CD4-positive, alpha-beta T cell treated with Interleukin-15 for 4 hours (primary cell): ENCODE measurements at places on chromosomes 13 and 19.

GRCh38 chr19:30066781-30067759 lies 125.0 kb downstream of the URI1 start:
- DNase-seq: no peak

GRCh38 chr13:32588736-32589135 lies 2.5 kb downstream of the PDS5B start:
- DNase-seq: no peak

GRCh38 chr13:24663586-24663985 lies 16.6 kb upstream of the ATP12A start:
- no peak for DNase-seq

DNA sequence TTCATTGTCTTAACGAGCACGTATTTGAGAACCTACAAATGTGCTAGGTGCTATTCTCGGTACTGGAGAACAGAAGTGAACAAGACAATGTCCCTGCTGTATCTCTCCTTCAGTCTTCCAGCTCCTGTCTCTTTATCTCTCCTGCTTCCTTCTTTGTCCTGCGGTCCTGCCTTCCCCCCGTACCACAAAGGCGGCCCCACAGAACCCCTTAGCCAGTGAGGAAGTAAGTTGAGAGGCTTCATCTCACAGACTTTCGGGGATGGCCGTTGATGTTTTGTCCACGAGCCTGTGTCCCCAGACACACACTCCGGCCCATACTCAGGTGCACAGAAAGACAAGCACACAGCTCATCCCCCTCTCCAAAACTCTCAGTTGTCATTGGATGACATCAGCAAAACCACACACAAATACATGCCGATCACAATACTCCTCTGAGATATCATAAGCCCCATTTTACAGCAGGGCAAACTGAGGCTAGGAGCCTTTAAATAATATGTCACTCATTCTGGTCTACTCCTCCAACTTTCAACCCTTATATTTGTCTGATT lies 507 bp upstream of the SWSAP1 start:
- DNase-seq: no peak

- no peak for DNase-seq
Measured at GRCh38 chr13:33069365-33069764, 53.1 kb downstream of the KL start.

GRCh38 chr19:19489804-19490204 lies 25.5 kb downstream of the TSSK6 start:
- no peak for DNase-seq

DNA sequence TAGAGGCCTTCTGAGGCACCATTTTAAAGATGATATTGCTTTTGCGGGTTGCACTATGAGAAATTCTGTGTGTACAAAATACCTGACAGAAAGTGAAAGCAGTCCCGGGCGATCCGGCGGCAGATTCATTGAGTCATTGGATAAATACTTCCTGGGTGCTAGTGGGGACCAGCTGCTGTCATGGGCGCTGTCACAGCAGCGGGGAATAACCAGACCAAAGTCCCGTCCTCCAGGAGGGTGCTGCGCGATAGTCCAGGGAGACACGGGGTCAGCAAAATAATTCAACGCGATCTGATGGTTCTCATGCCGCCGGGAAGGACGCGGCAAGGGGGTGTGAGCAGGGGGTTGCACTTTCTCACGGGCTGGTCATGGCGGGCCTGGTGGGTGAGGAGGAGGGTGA lies 13.5 kb downstream of the ZFR2 start:
- DNase-seq: no peak

DNA sequence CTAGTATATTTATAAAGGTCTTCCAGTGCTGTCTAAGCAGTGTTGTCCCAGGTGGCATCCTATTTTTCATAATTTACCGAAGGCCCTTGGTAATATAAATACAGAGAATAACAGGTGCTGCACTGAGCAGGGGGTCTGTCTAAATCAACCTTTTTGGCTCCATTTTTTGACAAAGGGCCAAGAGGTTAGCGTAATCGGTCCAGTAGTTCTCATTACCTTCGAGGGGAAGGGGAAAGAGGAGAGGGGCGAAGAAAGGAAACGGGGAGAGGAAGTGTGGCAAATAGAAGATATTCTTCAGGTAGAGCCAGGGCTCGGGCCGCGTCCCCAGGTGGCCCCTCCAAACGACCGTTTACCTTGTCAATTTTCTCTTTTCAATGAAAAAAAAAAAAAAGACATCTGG lies 749 bp upstream of the PAN3 start:
- no peak for DNase-seq

DNA sequence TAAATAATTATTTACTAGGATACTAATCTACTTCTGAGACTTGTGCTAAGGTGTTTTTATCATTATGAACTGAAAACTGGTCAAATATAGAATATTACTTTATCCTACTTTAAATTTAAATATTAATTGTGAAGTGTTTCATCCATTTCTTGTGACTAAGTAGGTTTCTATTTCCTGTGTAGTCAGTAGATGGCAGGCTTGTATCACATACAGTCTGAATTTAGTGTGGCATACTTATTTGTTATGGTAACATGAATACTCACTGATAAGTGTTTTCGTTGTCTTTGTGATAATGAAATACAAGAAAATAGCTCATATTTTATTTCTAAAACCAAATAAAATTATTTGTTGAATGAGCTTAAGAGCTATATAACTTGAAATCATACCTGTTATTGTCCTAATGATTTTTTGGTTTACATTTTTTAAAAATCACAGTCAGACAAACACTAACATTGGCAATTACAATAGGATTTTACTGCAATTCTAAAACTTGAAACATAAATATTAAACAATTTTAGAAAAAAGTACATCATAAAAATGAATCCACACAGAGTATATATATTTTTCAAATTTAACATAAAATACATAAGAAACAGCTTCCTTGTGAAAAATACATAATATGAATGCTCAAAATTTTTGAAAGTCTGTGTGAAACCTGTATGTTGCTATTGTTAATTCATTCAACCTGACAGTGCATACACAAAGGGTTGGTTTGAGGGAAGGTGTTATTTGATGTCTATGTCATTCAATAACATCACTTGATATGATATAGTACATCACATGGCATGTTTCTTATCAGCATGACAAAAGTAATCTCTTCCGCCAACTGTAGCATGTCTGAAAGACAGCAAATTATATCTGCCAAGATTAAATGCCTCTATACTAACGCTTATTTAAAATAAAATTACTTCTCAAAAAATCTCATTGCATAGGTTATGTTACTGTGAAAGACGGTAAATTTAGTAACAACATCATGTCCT lies 904.8 kb upstream of the PCDH20 start:
- no peak for DNase-seq

DNA sequence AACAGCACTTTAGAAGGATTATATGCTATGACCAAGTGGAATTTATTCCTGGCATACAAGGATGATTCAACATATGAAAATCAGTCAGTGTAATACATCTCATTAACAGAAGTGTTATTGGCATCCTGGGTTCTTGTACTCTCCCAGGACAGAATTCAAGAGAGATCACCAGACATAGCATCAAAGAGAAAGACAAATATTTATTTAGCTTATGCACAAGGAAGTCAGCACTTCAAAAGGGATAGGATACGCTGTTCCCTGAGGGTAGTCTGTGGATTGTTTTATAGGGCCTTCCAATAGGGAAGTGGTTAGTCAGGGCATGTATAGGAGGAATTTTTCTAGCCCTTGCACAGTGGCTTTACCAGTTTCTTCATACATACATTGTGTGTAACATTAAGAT lies 1238.0 kb downstream of the PCDH17 start:
- DNase-seq: no peak

DNA sequence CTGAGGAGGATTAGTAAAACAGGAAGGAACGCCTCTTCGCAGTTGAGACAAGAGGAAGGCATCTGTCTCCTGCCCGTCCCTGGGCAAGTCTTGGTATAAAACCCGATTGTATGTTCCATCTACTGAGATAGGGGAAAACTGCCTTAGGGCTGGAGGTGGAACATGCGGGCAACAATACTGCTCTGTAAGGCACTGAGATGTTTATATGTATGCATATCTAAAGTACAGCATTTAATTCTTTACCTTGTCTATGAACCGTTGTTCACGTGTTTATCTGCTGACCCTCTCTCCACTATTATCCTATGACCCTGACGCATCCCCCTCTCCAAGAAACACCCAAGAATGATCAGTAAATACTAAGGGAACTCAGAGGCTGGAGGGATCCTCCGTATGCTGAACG lies 722 bp upstream of the TIMM50 start:
- no peak for DNase-seq

DNA sequence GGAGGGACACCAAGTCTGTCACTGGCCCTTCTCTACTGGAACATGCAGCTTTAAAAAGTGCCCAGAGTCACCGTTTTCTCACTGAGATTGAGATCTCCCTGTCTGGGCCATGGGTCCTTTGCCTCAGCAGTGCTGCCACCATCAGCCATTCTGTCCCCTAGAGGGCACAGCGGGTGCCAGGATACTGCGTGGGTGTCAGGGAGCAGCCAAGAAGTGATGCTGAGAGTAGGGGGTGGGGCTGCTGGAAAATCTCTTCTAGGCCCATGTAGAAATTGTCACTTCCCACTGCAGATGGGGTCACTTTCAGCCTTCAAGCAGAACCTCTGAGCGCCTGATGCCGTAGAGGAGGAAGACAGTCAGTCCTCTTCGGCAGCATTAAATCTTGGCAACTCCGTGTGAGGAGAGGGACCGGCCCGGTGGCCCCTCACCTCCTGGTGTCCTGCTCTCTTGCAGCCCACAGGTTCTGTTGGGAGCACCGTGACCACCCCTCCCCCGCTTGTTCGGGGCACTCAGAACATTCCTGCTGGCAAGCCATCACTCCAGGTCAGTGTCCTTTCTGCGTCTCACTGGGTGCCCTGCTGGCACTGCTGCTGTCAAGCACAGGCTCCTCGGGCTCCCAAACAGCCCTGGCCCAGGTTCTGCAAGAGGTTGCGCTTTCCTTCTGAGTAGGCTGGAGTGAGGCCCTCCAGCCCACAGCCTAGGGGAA lies 21.4 kb downstream of the TSSK6 start:
- no peak for DNase-seq

DNA sequence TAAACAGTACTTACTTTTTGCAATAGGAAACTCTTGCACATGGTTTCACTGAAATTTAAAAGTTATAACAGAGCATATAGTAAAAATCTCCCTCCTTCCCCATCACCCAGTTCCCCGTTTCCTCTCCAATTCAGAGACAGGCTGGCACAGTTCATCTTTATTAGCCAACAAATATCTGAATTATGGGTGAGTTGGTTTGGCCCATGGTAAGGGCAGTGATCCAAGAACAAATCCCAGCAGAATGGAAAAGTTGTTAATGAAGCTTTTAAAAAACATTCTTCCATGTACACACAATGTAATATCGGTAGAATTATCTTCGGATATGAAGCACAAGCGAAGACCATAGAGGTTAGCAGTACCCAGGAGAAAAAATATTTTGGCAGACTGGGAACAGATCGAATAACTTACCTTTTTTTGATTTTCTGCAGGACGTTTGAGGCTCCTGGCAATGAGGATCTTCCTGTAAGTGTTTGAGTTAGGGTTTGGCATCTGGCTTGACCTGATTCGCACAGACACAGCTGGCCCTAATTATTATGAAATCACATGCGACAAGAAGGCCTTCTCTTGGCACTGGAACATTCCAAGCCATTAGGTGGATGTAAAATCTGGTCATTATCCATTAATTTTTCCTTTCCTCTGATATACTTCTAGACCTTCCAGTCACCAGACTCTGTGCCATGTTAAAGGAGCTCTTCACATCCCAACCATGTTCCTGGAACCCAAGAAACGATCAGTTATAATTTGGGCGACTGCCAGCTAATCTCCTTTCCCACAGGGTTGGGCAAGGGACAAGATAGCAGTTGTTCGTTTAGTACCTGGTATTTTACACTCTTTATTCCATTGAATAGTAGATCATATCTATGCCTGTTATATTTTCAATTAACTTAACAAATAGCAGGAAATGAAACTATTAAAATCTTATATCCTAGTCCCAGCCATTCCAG lies 139.4 kb upstream of the TSC22D1 start:
- no peak for DNase-seq

DNA sequence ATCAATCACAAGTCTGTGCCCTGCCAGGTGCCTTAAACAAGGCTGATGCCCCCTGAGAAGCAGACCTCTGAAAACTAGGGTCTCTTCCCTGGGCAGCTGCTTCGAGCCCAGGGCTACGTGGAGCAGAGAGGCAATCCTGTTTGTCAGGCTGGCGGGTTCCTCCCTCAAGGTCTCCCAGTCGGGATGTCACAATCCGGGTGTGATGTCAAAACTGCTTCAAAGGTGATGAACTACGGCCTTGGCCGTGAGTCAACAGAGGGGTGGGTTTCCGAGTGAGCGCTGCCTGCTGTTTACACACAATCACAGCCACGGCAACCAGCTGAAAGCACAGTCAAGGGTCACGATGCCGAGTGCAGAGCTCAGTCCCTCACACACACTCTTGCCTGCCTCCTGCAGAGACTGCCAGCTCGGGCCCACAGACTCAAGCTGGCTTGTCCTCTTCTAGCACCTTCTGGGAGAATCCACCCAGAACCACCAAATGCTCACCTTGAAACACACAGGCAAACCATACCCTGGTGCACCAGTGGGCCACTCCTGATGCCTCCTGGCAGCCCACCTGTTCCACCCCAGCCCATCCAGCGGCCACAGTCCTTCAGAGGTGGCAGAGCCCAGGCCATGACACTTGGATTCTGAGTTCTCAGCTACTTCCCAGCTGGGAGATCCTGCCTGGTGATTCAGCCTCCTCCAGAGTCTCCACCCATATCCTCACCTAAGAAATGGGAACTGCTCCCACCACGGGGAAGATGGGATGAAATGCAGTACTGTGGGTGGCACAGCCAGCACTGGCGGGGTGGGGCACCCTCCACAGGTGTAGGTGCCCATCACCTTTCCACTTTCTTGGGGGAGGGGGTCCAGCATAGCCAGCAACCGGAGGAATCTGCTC lies 6.8 kb downstream of the ELL start:
- peak; percentile 56 for DNase-seq

- DNase-seq: no peak
Measured at GRCh38 chr19:15675560-15675959, 2.7 kb downstream of the CYP4F12 start.

- no peak for DNase-seq
Measured at GRCh38 chr13:78875792-78876580, 217.0 kb upstream of the OBI1 start.

GRCh38 chr13:24348797-24349515 lies 39.6 kb downstream of the C1QTNF9 start:
- no peak for DNase-seq

DNA sequence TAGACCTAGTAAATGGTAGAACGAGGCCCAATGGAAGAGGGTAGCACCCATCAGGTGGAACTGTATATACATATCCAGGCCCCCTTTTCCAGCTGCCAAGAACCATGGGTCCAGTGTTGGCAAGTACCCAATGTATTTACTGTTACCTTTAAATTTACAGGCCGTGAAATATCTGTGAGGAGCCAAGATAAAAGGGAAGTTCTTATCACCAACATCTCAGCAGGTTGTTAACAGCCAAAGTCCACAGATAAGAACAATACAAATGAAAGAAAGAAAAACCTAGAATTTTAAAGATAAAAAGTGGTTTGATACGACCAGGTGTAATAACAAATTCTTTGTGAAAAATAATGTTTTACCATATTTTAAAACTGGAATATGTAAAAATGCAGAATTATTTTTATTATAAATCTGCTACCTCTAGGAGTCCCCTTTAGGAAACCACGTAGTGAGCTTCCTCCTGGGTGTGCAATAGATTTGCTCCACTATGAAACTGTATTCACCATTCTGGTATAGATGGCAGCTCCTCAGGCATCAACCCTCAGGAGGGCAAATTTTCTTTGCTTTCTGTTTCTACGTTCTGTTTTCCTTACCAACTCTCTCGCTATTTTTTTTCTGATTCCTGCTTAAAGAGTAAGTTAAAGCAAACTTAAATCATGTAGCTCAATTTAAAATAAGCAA lies 292.2 kb upstream of the SLC10A2 start:
- no peak for DNase-seq

- DNase-seq: no peak
Measured at GRCh38 chr13:42883771-42884467, 102.5 kb downstream of the FAM216B start.
